ENCODE measurements at places on chromosomes 3 and 15. TPM values are rescaled to one million over a fixed set of nuclear protein-coding genes. Genes with fewer than 3 reads are reported as not detected.

DNA sequence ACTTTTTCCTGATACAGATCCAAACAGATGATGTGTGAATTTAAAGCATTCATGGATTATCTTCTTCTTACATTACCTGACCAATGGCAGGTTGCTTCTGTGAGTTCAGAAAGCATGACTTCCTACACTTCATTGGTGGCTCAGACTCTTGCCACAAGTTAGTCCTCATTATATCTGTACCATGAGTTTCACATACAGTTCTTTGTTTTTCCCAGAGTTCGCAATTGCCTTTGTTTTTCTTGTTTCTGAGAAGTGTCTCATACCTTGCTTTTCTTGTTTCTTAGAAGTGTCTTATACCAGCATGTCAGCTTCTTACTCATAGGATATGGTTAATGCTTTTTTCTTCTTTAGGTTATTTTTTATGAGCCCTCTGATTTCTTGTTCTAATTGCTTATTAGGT, 133.8 kb upstream of the TLE3 start:
- DNase-seq, result no peak

DNA sequence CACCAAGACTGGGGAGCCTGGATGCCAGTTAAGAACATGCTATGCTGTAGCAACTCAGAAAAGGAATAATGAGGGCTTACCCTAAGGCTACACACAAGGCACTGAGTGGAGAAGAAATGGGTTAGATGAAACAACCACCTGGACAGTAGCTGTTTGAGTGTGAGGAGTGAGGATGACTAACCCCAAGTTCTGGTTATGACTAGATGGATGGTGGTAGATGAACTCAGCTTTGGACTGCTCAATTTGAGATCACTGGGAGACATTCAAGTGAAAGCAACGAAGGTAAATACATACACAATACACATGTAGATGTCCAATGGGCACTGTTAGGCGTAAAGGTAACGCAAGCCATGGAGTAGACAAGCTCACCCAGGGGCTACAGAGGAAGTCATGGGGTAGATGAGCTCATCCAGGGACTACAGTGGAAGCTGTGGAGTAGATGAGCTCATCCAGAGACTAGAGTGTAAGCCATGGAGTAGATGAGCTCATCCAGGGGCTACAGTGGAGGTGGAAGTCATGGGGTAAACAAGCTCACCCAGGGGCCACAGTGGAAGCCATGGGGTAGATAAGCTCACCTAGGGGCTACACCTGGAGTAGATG, 98.3 kb downstream of the ANO10 start:
- DNase-seq, result no peak

DNA sequence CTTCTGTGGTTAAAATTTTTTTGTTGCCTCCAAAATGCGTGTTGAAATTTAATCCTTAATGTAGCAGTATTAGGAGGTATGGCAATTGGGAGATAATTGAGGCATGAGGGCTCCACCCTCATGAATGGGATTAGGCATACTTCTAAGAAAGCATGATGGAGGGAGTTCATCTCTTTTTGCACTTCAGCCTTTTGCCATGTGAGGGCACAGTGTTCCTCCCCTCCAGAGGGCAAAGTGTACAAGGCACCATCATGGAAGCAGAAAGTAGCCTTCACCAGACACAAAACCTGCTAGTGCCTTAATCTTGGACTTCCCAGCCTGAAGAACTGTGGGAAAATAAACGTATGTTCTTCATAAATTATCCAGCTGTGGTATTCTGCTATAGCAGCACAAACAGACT, 429.5 kb downstream of the ZIC1 start:
- no peak for DNase-seq

DNA sequence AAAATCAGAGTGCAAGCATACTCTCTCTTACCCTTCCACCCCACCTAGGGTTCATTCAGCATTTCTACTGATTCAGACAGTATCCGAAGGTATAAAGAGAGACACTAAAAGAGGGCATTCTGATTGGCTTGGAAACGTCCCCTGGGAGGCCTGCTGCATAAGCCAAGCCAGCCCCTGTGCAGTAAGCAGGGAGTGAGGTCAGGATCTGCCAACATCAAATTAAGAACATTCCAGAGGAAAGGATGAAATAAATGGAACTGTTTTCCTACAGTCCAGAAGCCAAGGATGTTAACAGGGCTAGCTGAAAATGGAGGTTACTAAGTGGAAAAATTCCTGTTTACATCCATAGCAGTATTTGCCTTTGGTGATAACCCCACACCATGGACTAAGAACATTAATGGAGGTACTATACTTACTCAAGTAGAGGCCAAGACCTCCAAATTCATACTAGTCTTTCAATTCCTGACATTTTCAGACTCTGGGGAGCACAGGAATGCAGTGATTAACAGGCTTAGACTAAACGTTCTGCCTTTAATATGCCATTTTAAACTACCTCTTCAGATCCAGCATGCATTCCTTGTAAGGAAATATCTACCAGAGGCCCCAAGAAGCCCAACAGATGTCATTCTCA, 34.5 kb downstream of the NPTN start:
- peak; percentile 35 for DNase-seq

DNA sequence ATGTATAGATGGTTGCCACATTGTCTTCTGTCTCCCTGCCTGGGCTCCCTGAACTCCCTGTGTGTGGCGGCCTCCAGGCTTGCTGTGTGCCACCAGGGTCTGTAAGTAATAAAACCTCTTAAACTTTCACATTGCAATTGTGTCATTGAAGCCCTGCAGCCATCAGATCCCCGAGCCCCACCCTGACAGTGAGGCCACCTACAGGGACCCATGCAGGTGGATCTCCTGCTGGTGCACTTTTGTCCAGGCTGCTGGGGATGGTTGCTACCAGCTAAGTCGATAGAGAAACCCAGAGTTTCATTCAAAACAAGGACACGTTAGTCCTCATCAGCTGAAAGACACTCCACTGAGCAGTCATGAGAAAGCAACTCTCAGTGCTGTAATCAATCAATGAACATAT, 133.6 kb upstream of the PRICKLE2 start:
- DNase-seq, result no peak

DNA sequence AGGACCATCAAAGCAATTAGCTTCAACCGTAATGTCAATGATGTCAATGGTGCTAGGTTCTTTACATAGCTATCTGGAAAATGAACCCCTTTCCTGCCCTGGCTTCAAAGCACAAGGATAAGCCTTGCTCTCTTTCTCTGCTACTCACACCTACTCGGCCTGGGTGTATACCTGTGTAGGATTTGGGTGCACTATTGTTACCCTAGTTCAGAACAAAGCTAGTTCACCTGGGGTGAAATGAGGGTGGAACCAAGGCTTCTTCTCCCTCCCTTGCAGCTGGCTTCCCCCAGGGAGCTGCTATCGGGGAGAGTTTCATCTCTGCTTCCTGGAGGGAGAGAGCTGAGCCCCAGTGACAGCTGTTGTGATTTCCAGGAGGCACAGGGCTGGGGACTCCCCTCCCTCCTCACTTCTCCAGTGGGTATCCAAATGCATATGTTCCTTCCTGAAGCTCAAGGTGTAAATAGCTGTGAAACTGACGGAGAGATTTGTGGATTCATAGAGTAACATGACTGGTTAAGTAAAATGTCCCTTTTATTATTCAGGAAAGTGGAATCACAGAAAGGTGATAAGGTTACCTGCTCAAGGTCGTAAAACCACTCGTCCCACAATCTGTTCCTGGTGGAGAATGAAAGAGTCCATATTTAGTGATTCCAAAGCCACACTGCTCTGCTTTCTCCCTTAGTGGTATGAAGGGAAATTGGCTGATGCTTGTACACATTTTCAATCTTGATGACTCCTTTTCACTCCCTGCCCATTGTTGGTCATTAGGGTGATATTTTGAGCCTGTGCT, 11.8 kb upstream of the C3orf70 start:
- DNase-seq, result no peak

SI gene
- not detected for polyA plus RNA-seq

DNA sequence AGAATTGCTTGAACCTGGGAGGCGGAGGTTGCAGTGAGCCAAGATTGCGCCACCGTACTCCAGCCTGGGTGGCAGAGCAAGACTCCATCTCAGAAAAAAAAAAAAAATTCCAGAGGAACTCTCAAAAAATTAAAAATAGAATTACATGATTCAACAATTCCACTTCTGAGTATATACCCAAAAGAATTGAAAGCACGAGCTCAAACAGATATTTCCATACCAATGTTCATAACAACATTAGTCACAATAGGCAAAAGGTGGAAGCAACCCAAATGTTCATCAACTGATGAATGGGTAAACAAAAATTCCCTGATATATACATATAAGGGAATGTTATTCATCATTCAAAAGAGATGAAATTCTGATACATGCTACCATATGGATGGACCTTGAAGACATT, 16.9 kb upstream of the MORF4L1 start:
- no peak for DNase-seq

RHCG gene
- 1.9 TPM for polyA plus RNA-seq

GRCh38 chr15:70559265-70560239, 203.8 kb downstream of the UACA start:
- peak; percentile 52 for DNase-seq

GRAMD1C gene
- 34.7 TPM for polyA plus RNA-seq

NUP210 gene
- polyA plus RNA-seq, result 28.9 TPM

PLA2G4D gene
- polyA plus RNA-seq, result 0.07 TPM
